ENCODE measurements at places on chromosomes 13 and 19.

- DNase-seq: no peak
Measured at GRCh38 chr19:33809960-33810359, 13.3 kb downstream of the KCTD15 start.

DNA sequence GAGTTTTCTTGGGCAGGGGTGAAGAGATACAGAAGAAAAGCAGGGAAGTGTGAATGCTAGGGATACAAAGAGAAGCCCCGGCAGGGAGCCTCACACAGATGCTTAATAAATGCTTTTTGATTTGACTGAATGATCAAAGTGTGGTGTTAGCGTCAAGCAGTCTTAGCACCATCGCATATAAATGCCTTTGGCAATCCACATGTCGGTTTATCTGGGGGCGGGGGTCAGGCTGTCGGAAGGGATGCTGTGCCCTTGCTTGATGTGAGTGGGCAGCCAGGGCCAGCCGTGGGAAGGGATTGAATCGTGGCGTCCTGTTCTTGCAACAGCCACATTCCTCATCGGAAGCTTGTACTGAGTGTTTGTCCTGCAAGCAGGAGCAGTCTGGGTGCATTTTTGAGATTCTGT is 173.1 kb downstream of the LACC1 start:
- peak; percentile 22 for DNase-seq

DNA sequence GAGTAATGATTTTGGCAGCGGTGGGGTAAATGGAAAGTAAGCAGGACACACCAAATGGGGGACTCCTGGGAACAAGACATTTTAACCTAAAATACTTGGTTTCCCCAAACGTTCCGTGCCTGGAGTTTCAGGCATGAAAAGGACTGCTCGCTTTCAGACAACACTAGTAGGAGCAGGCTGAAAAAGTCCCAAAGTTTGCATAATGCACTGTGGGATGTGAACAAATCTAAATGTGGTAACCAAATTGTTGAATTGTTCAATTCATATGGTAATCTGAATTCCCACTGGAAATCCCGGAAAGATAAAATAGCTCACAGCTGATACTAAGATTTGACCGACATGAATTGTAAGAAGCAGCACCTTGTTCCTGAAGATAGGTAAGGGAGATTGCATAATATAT is 467.2 kb upstream of the ARGLU1 start:
- DNase-seq: no peak

DNA sequence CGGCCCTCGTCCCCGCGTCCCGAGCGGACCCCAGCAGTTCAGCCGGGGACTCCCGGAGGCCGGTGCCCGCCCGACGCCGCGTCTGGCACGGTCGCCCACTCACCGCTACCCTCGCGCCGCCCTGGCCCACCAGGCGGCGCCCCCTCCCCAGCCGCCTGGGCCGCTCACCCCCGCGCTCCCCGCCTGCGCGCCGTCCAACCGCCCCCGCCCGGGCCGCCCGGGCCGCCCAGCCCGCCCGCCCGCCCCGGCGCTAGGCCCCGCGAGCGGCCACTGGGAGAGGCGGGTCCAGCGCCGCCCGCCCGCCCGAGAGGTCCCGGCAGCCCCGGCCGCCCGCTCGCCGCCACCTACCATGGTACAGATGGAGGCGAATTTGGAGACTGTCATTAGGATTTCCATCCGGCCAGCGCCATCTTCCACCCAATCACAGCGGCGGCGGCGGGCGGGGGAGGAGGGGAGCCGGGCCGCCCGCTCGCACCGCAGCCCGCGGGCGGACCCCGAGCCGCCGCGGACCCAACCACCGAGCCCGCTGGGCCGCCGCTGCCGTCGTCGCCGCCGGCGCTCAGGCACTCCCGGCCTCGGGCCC is at the start of gene USP12:
Gene USP12, minus strand, starts transcription at position 568 of the 583 bp plus-strand sequence. Its CDS starts 172 bp downstream, at position 396.
- no peak for DNase-seq

GRCh38 chr13:50382951-50383350 is 367.7 kb downstream of the KCNRG start:
- DNase-seq: no peak

DNA sequence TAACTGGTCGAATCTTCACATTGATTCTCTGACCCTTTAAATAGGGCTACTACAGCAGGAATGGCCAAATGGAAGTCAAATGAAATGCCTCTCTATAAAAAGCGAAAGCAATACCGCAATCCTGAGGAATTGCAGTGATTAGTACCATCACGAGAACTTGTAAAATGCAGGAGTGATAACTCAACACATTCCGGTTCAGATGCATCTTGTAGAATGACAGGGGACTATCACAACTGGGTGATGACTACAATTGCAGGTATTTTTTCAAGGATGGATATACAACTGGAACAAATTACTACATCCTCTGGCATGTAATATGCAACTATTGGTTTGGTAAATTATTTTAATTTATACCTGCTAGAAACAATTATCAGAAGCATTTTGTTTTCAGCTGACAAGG is 140.4 kb downstream of the PCDH20 start:
- DNase-seq: no peak

DNA sequence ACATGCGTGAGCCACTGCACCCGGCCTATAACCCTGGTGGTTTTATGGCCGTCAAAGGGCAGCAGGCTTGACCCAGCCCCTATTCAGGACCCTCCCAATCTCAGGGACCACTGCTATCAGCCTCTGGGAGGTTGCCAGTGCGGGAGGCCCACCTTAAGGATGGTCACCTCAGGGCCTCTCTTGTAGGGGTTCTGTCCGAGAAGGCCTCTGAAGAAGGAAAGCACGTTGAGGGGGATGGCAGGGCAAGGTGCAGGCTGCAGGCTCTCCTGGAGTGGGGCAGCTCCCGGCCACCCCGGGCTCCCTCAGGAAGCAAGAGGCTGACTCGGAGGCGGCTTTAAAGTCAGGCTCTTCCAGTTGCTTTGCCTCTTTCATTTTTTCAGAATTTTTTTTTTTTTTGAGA is 6.0 kb upstream of the GRTP1 start:
- DNase-seq: no peak

- DNase-seq: no peak
Measured at GRCh38 chr13:56332671-56333070, 808.0 kb upstream of the PRR20A start.

- DNase-seq: peak; percentile 30
Measured at GRCh38 chr19:18440415-18440877, 2.5 kb upstream of the ISYNA1 start.

DNA sequence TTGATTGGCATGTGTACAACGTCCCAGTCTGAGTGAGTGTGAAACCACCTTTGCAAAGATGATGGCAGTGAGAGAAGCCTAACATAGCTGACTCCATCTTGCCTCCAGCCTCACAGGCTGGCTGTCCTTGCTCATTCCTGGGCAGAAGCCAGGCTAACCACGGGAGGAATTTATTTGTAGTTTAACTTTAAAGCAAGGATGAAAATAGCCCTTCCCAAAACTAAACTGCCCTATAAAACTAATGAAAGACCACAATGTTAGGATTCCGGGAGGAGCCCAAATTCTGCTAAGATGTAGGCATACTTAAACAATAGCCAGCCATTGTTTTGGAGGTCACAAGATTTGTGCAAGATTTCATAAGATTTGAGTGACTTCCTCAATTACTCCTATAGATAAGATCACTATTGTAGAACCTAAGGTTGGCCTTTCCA is 96.6 kb upstream of the LSM14A start:
- DNase-seq: no peak

DNA sequence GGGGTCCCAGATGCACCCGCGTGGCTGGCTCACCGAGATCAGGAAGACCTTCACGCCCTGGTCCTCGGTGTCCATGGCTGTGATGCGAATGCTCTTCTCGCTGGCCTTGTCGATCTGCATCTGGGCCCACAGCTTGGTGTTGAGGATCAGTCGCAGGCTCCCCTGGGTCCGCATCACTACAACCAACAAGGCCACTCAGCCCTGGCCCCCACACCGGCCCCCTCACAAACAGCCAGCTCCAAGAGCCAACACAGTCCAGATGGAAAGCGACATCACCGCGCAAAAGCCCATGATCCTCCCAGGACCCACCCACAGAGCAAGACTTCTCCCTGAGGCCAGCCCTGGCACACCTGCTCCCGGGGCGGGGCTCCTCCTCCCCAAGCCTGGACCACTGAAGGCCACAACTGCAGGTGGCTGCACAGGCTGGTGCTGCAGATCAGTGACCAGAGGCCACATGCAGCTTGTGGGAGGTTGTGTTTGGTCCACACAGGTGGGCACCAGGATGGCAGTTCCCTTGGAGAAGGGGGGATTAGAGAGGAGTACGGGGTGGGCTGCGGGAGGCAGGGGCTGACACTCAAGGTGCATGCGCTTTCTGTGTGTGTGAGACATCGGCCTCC is 4.5 kb downstream of the CAPS start:
- no peak for DNase-seq

DNA sequence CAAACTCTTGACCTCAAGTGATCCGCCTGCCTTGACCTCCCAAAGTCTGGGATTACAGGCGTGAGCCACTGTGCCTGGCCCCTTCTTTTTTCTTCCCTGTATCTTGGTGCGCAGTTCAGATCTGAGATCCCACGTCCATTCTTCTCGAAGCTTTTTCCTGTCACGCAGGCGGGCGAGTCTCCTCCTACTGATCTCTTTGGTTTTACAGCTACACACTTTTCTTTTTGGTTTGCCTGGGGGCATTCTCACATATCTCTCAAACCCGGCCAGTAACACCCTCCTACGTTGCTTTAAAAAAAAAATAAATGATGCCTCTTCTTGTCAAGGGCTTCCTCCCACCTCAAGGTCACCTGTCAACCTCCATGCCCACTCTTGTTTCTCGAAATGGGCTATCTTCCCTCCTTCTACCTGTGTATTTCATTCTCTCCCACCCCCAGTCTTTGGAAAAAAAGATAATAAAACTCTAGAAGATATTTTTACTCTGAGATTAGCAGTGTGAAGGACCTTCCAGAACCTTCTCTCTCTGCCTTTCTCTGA is 12.1 kb downstream of the TMPRSS9 start:
- no peak for DNase-seq

GRCh38 chr19:10137751-10138682 is 18.3 kb upstream of the EIF3G start:
- DNase-seq: no peak

GRCh38 chr19:16612636-16613035 is 15.4 kb downstream of the MED26 start:
- DNase-seq: no peak

DNA sequence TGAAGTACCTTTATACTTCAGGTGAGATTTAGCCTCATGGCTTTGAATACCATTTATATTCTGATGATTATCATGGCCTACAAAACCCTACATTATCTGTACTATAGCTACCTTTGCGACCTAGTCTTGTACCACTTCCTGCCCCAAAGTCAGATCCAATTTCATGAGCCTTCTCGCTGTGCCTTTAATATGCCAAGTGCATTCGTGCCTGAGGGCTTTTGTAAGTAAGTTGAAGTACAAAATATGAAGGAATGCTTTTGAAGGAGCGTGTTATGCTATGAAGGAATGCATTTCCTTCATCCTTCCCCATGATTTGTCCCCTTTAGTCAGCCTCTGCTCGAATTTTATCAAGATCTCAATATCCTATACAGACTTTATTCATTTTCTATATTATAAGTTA is 9.2 kb upstream of the RASL11A start:
- no peak for DNase-seq

DNA sequence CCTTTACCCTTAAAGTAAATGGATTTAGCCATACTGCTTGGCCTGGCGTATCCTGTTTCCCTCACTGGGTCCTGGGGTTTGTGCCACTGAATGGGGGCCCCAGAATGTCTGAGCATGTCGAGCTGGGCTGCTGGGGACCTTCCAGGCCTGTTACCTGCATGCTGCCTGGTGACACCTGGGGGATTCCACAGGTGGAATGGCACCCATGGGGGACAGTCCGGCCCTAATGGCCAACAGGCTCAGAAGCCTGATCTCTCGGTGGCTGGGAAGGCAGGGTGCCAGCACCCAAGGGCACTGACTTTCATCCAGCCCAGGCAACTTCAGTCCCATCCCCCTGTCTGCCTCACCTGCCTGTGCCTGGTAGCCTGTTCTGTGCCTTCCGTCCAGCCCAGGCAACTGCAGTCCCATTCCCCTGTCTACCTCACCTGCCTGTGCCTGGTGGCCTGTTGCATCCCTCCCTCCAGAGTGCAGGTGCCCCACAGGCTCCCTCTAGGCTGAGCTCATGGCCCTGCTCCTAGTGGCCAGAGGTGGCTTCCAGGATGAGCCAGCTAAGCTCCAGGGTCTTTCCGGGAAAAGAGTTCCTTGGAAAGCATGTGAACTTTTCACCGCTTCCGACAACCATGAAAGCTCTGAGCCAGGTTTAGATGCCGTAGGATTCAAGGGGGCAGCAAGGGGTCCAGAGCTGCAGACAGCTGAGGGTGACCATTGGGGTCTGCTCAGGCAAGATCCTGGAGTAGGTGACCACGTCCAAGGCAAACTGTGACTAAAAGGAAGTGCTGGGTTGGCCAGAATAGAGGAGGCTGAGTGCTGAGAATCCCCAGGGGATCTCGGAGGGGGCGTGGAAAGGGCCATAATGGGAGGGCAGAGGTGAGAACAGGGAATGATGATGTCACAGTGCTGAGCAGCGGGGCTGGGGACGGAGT is 30.3 kb upstream of the ZNF492 start:
- DNase-seq: no peak

DNA sequence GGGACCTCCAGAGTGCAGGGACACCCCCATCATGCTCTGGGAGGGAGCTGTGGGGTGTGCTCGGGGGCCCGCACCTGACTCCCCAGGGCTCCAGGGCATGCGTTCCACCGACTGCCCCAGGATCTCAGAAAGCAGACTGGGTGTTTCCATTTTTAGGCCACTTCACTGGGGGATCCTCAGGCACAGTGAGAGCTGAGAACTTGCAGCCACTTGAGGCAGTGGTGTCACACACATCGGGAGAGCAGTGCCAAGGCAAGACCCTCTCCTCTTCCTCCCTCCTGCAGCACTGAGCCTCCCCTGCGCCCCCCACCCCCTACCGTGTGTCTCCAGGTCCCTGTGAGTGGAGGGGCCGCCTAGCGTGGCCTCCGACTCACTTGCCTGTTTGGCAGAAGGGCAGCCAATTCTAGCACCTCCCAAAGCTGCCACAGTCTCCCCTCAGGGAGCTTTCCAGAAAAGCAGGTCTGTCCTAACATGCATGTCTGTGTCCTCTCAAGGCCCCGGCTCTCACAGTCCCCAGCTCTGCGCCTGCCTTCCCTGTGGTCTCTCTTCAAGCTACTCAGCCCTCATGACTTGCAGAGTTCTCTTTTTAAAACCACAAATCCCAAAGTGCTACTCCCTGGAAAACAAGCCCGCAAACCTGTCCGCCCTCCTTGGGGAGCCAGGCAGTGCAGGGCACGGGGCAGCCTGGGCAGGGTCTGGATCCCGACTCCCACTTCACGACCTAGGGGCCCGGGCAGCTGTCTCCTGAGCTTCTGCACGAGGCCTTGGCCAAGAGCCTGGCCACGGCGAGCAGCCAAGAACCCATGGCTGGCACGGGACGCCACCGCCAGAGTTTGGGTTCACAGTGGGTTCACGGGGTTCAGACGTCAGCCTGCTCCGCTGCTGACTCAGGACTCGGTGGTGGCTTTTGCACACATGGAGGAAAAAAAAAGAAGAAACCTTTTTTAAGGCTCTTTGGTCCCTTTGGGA is 94.1 kb downstream of the STK24 start:
- DNase-seq: peak; percentile 40

All from epithelial cell of esophagus (primary cell).